Stimulated activated naive CD4-positive, alpha-beta T cell treated with Interleukin-2 at 50 U/mL for 16 hours (primary cell): ENCODE measurements at places on chromosomes 11 and 22.

DNA sequence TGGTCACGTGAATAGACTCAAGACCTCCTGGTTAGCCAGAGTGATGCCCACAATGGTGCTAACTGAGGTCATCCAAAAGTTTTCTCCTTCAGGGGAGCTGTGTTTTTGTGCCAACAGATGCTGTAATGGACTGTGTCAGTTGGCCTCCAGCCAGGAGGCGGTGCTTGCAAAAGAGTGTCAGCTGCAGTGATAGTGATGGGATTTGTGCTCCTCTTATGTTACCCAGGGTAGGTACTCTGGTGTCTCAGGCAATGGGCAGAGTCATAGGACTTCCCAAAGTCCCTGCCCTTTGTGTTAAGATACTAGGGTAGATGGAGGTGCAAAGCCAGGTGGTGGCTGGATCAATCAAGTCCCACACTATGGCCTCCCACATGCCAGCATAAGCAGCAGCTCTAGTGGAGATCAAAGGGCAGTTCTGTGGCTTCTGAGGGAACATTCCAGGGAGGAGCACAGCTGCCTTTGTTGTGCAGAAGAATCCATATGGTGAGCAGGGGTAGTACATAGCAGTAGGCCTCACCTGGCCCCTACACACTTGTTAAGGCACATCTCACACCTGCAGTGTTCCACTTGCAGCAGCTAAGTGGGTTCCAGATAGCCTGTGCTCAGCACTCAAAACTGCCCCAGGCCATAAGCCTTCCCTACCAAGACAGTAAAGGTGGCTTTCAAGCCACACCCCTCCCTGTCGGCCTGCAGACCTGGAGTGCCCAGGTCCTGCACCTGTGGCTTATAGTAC, 9.4 kb upstream of the FANCF start:
- DNase-seq = no peak

DNA sequence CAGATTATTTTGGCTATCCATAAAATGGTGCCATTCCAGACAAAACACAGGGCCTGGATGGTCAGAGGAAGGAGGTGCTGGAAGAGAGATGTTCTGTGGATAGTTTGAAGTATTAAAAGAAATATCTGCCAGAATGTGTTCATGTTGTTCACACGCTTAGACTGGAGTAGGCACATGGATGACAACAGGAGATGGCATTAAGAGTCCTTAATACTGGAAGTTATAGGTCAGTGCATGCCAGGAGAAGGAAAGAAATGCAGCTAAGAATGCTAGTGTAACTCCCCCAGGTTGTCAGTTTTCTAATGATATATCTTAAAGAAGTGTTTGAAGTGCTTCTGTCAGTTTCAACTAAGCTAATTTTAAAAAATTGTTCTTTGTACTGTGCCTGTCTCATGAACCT, 20.2 kb downstream of the KREMEN1 start:
- DNase-seq = no peak

- DNase-seq = no peak
Observed at GRCh38 chr11:12543596-12544415, 130.4 kb upstream of the TEAD1 start.

DNA sequence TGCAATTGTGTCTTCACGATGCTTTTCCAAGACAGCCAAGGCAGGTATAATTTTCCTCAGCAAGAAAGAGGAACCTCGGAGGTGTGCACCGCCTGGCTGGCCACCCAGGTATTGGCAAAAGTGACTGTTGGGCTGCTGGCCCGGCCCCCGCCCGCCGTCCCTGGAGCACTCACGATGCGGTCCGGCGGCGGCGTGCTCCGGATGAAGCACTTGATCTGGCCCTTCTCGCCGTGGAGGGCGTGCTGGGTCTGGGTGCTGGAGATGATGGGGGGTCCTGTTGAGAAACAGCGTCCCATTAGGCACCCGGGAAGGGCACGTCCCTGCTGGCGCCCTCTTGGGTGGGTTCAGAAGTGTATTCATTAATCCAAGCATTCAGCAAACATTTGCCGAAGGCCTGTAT, 84.8 kb downstream of the ST3GAL4 start:
- no peak for DNase-seq

DNA sequence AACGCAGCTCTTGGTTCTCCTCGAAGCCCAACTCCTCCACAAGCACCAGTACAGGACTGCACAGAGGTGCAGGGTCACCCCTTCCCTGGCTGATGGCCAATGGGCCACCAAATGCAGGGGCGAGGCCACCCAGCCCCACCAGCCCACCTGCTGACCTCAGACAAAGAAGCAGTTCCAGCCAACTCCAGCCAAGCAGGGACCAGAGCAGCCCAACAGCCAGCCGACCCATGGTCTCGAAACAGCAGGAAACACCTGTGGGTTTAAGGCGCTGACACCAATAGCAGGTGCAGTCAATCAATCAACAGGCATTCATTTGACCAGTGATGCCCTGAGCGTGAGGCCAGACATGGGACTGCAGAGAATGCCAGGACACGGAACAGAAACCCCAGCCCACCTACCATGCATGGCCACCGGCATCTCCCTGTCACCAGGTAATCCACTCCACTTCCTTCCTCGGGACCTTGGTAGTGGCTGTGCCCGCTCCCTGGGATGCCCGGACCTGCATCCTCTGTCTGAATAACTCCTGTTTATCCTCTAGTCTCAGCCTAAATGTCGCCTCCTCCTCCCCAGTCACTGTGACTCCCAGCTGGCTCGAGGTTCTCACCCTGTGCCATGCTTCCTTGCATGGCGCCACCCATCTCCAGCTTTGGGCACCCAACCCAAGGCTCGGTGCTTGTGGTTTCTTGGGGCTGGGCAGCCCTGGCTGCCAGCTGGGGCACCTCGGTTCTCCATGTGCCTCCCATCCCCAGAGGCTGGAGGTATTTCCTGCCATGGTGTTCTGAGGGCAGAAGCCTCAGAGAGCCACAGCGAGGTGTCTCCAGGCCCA, 1475.4 kb downstream of the BRD1 start:
- DNase-seq = no peak

- no peak for DNase-seq
Observed at GRCh38 chr22:28934026-28934425, 50.7 kb downstream of the ZNRF3 start.

GRCh38 chr22:40803321-40803720, 15.8 kb downstream of the SLC25A17 start:
- no peak for DNase-seq

DNA sequence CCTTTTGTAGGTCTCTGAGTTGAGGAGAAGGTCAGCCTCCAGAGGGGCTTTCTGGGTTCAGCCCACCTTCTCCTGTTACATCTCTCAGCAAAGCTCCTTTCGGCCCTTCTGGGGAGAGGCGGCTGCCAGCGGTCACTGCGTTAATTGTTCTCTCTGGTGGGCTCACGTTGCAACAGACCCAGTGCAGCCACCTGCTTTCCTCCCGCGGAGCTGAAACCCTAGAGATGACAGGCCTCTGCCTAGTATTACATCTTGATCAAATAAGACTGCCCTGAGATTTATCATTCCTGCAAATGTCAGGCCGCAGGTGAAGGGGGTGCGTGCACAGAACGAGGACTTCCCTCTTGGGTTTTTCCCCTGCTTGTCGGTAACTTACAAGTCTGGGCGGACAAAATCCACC, 43.2 kb upstream of the CREB3L1 start:
- DNase-seq = no peak

DNA sequence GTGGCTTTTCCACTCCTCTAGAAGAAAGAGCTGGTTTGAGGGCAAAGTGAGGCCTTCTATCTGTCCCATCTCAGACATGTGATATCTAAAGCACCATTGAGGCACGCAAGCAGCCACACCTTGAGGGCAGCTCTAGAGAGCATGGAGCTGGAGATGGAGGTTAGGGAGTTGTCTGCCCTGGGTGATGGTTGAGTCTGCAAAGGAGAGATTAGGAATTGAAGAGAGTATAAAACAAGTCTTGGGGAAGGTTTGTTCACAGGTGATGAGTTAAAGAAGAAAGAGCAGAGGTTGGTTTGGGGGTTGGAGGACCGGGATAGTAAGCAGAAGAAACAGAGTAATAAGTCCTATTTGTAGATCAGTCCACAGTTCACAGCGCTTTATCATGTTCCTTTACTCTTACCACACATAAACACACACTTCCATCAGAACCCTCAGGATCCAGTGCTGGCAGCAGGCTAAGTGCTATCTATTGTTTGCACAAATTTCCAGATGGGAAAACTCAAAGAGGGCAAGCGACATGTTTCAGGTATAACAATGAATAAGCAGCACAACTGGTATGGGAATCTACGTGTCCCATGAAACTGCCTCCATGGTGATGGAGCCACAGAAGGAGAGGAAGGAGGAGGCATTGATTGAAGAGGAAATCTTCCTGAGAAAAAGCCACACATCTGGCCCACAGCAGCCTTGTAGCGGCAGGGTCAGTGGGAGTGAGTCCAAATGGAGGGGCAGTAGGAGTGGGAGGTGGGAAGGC, 65.8 kb downstream of the RASSF10 start:
- DNase-seq = no peak

DNA sequence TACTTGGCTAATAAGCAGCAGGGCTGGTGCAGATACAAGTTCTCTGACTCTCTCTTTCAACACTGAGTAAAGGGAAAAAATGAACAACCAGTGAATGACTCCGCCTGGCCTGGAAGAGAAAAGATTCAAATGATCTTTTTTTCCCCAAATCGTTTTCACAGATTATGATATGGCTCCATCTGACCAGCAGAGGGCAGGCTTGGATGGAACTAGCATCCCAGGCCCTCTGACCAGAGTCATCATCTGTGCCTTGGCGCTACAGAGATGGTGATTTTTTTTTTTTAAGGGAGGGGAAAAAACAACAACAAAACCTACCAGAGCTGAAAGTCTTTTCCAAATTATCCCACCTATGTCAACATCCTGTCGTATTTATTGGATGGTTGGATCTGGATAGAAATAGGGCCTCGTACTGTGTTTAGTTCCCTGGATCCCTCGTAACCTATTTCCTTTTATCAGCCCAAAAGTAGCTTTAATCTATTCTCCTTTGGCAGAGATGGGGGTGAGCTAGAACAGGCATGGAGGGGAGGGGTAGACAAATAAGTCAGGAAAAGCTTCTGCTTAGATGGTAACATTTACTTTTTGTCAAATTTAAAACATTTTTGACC, 69.7 kb downstream of the PRSS23 start:
- DNase-seq = peak; percentile 2

GRCh38 chr11:13962562-13963168, at the start of gene SPON1:
SPON1 (plus strand) TSS chr11:13962723; CDS start chr11:13962905, 182 bp downstream.
- peak; percentile 20 for DNase-seq

GRCh38 chr11:83938148-83938547, 652.0 kb upstream of the CCDC90B start:
- no peak for DNase-seq

DNA sequence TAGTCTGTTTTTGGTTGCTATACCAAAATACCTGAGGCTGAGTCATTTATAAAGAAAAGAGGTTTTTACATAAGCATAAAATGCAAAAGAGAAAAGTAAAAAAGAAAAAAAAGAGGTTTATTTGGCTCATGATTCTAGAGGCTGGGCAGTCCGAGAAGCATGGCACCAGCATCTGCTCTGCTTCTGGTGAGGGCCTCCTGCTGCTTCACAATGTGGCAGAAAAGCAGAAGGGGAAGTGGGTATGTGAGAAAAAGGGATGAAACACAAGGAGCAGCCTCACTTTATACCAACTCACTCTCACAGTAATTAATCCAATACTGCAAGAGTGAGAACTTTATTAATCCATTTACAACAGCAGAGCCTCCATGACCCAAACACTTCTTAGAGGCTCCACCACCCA, 47.1 kb downstream of the MTNR1B start:
- DNase-seq = no peak

- DNase-seq = no peak
Observed at GRCh38 chr11:1654388-1655167, 25.0 kb downstream of the KRTAP5-5 start.

- DNase-seq = no peak
Observed at GRCh38 chr11:42526426-42526825, 785.4 kb upstream of the API5 start.

DNA sequence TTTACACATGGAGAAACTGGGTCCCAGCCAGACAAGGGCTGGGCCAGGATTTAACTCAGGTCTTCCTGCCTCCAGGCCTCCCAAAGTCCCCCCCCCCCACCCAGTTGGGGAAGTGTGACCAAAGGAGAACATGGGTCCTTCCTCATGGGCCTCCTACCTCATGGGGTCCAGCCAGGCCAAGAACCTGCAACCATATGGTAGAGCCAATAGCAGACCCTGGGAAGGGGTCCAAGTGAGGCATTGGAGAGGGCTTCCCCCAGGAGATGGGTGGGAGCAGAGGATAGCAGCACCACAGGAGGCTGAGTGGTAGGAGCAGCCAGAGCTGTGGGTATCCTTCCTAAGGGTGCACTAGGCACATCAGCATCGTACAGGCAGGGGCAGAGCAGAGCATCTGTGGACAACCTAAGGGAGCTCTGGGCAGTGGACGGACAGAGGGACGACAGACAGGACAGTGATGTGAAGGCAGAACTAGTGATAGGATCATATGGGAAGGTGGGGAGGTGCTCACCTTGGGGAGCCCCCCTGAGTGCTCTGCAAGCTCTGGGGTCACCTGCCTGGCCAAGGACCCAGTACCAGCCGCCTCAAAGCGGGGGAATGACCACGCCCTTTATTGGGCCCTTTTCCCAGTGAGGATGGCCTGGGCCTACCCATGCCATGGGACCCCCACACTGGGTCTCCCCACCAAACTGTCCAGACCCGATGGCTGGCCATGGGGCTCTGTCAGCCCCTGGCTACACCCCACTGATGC, 4.5 kb downstream of the ARVCF start:
- no peak for DNase-seq

- DNase-seq = no peak
Observed at GRCh38 chr11:129598378-129598777, 217.3 kb upstream of the TMEM45B start.

DNA sequence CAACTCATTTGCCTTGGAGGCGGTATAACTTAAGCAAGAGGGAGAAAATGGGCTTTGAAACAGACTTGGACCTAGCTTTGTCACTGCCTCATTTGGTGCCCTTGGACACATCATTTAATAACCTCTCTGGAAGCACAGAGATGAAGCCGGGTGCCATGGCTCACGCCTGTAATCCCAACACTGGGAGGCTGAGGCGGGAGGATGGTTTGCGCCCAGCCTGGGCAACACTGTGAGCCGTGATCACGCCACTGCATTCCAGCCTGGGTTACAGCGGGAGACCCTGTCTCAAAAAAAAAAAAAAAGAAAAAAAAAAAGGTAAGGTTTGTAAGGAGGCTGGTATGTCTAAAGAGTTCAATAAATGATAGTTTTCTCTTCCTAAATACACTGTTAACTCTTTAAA, 806 bp downstream of the COA4 start:
- peak; percentile 1 for DNase-seq

DNA sequence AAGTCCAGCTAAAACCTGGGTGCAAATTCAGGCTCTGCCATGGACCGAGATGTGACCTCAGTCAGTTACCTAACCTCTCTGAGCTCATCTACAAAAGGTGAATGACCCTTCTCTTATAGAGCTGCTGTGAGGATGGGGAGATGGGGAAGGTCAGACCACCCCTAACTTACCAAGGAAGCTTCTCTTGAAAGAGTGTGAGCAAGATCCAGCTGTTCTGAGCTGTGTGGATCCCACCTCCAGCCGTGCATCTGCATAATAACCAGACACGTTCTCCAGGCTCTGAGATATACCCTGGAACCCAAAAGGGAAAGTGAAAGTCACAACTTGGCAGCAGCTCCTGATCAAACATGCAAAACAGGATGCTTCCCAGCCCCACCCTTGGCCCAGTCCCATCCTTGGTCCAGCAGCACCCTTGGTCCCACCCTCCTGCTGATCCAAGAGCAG, at the start of gene APOL3:
APOL3 (minus strand) TSS at position 257 of the 444 bp plus-strand sequence. CDS start 11,700 bp downstream, outside the sequence.
- DNase-seq = peak; percentile 19
